ENCODE measurements at places on chromosomes 7 and 10.

GRCh38 chr7:1210979-1211608, 21.6 kb upstream of the UNCX start:
- DNase-seq, result no peak

- DNase-seq, result no peak
Measured at GRCh38 chr10:12382956-12383531, 33.7 kb downstream of the CAMK1D start.

- DNase-seq, result no peak
Measured at GRCh38 chr10:133243593-133243992, 5.9 kb downstream of the VENTX start.

- DNase-seq, result no peak
Measured at GRCh38 chr7:139995017-139995915, 67.5 kb downstream of the PARP12 start.

- DNase-seq, result no peak
Measured at GRCh38 chr10:14953424-14954000, 384 bp downstream of the DCLRE1C start.

All from NCI-H2081 (cell line).